ENCODE measurements at places on chromosomes 7 and 10.
A peak's percentile ranks its signal among the peaks of the same experiment; 100 is the strongest.

- no peak for DNase-seq
These were observed 43.5 kb upstream of the HSPA12A start for GRCh38 chr10:116785867-116786266.

GRCh38 chr7:75599244-75599781 lies 107.2 kb downstream of the SPDYE5 start:
- DNase-seq, result peak; percentile 82

GRCh38 chr10:13139150-13139549 lies 22.2 kb upstream of the MCM10 start:
- DNase-seq, result peak; percentile 21

- no peak for DNase-seq
These were observed 410.8 kb upstream of the PODXL start for GRCh38 chr7:131967216-131967730.

- DNase-seq, result no peak
These were observed 12.8 kb downstream of the FLNC start for GRCh38 chr7:128842674-128843641.

DNA sequence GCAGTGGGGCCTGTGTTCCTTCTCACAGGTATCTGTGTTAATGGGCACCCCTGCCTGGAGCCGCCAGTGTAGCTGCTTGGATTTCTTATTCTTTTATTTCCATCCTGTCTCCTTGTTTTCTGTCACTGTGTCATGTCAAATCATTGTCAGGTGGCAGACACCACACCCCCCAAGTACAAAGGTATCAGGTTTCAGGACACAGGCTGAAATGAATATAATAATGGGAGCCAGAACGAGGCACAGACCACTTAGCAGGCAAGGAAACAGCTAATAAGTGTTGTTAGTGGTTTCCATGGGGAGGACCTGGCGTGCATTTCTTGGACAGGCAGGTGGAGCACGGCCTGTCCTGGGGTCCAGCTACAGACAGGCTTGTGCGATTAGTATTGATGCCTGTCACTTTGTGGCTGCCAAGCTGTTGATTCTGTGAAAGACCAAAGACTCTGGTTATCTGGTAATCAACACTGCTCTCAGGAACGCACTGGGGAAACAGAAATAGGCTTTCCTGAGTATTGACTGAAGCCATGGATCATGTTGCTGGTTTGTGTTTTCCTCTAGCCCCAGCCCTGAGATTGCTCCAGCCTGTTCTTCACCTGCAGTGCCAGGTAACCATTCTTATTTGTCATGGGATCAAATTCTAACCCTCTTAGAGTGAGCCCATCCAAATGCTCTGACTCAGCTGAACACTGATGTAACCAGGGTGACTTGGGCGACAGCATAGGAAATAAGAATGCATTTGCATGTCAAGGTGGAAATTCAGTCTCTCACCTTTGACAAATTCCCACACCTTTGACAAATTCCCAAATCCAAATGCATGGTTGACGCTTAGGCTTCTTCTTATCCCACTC lies 1002.0 kb downstream of the LRMDA start:
- DNase-seq, result peak; percentile 65

- DNase-seq, result no peak
These were observed 78.0 kb upstream of the ELMO1 start for GRCh38 chr7:37526623-37527022.

GRCh38 chr10:132360766-132361447 lies 28.9 kb downstream of the LRRC27 start:
- DNase-seq, result no peak

DNA sequence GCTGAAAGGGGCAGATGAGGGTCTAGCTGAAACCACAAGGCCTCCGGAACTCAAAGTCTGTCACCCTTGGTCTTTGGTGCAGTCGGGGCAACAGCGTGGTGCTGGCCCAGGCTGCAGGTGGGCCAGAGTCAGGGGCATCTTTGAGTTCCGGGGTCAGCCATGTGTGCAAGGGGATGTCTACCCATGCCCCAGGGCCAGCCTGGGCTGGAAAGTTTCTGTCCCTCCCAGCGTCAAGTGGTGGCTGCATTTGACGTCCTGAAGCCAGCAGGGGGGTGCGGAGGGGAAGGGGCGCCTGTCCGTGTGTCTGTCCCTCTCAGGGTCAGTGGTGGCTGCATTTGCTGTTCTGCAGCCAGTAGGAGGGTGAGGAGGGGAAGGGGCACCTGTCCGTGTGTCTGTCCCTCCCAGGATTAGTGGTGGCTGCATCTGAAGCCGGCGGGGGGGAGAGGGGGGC lies 638 bp downstream of the BRAT1 start:
- no peak for DNase-seq

DNA sequence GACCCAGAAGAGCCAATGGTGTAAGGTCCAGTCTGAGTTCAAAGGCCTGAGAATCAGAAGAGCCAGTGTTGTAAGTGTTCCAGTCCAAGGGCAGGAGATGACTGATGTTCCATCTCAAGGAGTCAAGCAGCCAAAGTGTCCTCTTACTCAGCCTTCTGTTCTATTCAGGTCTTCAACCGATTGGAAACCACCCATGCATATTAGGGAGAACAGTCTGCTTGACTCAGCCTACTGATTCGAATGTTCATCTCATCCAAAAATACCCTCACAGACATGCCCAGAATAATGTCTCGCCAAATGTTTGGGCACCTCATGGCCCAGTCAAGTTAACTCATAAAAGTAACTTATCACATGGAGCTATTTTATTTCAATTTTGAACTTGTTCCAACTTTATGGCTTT lies 2.9 kb upstream of the WDFY4 start:
- no peak for DNase-seq

DNA sequence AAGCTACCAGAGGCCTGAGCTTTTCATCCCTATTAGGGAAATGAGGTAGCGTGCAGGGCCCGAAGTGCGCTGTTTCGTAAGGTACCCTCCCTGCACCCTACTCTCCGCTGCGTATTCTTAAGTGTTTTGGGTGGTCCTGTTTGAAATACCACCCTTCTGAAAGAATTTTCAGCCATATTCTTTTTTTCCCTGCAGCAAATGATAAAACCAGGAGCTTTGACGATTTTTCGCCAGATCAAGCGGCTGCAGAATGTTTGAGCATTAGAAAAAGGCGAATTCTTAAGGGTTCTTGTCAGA lies 1.2 kb downstream of the RSBN1L start:
- DNase-seq, result no peak

GRCh38 chr10:34674176-34674575 lies 140.9 kb downstream of the PARD3 start:
- no peak for DNase-seq

DNA sequence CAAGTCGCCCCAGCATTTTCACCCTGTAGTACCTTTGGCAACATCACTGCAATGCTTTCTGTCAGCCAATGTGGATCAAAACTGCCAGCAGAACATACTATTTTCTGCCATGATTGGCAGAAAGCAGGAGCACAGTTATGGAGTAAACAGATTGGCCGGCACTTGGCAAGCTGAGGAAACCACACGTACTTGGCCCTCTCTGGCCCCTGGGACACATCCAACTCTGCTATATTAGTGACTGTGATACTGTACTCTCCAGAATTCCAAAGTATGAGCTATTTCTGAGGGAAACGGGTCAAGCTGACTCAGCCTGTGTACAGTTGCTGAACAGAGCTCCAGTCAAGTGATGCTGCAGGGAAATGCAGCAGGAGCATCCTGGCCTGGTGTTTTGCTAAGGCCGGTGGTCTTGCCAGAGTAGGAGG lies 39.8 kb upstream of the LANCL2 start:
- no peak for DNase-seq

DNA sequence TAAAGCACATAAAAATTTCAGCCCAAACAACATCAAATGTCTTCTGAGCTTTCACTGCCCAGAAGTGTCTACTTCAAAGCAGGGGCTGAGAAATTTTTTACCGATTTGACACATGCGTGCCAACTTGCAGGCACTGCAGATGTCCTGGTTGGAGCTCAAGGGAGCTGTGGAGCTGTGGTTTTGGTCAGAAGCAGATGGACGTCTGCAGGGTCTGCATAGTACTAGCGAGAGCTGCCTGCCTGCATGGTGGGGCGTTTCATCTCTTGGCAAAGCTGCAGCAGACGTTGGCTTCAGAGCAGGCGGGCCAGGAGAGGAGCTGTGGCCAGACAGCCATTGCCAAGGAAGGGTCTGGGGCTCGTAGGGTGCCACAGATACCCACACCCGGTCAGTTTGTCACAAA lies 296.7 kb downstream of the GLRX3 start:
- DNase-seq, result no peak

DNA sequence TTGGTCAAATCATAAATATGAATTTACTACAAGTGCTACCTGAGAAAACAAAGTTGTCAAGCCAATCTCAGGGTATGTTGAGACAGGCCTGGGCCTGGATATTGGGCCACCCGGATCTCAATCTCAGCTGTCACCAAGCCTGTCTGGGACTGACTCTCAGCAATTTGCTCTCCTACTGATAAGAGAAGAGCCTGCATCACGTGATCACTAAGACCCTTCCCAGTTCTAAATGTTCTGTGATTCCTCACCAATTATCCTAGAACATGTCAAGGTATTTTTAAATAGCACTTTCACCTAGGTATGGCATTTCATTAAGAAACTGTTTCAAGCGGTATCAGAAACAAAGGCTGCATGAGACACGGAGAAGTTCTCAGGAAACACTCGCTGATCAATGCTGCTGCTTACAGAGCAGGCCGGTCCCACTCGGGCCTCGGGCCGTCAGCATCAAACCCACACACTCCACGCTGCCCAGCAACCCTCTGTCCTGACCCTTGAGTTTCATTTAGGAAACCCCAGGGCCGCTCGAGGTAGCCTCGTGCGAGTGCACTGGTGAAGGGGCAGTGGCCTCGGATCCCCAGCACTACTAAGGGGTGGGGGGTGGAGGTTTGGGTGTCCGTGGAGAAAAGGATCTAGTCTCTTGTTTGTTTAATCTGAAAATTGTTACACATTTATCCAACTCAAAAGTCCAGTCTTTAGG lies 4.1 kb downstream of the KLF6 start:
- no peak for DNase-seq

- no peak for DNase-seq
These were observed 102.4 kb downstream of the SEMA3E start for GRCh38 chr7:83546586-83546985.

- DNase-seq, result no peak
These were observed 23.8 kb upstream of the WDR11 start for GRCh38 chr10:120827251-120827875.

- no peak for DNase-seq
These were observed 11.9 kb downstream of the PIK3AP1 start for GRCh38 chr10:96708456-96708855.

- DNase-seq, result no peak
These were observed 21.9 kb downstream of the UNC5B start for GRCh38 chr10:71234004-71234894.

DNA sequence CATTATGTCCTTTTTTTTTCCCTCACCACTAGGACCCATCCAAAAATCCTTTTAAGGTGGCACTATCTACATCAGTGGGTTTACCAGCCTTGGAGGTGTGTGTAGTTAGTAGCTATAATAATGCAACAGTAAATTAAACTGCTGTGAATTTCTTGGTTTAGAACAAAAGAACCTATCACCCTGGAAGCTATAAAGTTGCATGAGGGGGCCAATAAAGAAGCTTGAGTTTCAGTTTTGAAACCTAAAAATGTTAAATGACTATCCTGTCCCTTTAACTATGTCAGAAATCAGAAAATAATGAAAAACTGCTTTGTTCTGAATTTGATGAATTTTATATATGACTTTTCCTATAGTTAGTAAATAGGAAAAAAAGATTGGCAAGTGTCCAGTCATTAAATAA lies 80.2 kb downstream of the POLL start:
- DNase-seq, result no peak

- DNase-seq, result no peak
These were observed 6.1 kb upstream of the CREB5 start for GRCh38 chr7:28406192-28406591.

DNA sequence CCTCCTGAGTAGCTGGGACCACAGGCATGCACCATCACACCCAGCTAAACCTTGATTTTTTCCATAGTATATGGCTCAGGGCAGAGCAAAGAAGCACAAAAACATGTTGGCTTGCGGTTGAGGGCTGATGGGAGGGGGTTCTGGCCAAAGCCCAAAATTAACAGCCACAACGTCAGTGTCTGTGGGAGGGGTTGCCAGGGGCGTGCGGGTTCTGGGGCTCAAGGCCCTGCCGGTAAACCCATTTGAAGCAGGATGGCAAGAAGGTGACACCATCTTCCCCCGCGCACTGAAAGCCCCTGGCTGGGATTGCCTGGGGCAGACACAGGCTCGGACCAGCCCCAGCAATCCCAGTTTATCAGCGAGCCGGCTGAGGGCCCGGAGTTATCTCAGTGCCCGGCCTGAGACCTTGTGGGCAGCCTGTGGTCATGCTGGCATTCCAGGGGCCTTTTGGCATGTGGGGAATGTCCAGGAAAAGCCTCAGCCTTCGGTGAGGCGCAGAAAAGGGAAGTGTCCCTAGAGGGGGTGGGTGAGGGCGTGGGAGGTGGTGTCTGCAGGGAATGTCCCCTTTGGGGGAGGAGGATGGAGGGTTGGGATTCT lies 167.7 kb upstream of the TNRC18 start:
- no peak for DNase-seq

GRCh38 chr7:87599336-87599735 lies 1.3 kb downstream of the ABCB1 start:
- DNase-seq, result no peak

DNA sequence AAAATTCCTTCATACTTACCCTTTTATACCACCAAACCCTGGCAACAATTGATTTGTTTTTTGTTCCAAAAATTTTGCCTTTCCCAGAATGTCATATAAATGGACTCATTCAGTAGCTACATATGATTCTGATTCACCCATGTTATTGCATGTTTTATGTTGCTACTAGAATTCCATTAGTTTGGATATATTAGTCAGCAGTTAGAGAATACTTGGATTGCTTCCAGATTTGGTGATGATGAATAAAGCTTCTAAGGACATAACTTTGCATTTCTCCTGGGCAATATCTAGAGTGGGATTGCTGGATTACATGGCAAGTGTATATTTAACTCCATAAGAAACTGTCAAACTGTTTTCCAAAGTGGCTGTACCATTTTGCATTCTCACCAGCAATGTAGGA lies 806.9 kb downstream of the DNAJB9 start:
- no peak for DNase-seq

GRCh38 chr7:41501006-41501405 lies 201.9 kb downstream of the INHBA start:
- DNase-seq, result no peak

GRCh38 chr10:107104026-107104652 lies 60.4 kb downstream of the SORCS1 start:
- no peak for DNase-seq

GRCh38 chr10:1858048-1858447 lies 120.7 kb upstream of the ADARB2 start:
- no peak for DNase-seq

DNA sequence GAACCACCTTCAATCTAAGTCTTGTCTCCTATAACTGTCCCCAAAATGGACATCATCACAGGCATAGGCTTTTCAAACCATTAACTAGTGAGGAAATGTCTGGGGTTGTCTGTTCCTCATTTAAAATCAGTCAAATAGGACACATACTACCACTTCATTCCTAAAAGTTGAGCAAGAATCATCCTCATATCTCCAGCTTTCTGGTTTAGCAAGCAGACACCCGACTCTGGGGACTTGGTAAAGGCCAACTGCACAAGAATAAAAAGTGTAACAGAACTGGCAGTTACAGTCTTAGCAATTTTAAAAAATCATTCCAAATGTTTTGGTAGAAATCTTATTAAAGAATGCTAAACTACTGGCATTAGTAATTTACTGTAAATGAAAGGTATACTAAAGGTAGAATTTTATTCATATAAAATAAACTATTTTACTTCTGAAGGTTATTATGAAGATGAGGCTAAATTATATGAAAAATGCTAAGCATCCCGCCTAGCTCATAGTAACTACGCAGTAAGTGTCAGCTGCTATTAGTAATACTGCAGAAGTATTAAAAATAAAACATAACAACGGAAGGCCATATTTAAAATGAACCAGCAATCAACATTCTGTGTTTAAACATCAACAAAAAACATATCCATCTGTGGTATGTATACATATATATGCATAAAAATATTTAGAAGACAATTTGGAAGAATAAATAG lies 60.8 kb downstream of the ZNF438 start:
- no peak for DNase-seq
